ENCODE measurements at places on chromosomes 12 and 14.
A peak's percentile ranks its signal among the peaks of the same experiment; 100 is the strongest.

DNA sequence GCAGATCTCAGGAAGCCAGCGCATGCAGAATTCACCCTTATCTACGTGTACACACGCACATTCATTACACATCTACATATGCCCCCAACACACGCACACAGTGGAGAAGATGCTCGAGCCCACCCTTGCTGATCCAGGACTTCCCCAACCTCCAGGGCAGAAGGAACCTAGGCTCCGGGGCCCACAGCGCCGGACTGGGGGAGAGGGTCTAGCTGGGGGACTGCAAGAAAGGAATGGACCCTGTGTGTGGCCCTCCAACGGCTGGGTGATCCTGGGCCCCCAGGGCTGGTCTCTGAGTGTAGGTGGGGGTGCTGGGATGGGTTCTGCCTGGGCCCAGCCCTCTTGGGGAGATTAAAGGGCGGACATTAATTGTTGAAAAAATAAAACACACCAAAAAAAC, 128.1 kb upstream of the C14orf180 start:
- DNase-seq: no peak

GRCh38 chr14:72024043-72024407, 91.8 kb downstream of the RGS6 start:
- DNase-seq: peak; percentile 71

DNA sequence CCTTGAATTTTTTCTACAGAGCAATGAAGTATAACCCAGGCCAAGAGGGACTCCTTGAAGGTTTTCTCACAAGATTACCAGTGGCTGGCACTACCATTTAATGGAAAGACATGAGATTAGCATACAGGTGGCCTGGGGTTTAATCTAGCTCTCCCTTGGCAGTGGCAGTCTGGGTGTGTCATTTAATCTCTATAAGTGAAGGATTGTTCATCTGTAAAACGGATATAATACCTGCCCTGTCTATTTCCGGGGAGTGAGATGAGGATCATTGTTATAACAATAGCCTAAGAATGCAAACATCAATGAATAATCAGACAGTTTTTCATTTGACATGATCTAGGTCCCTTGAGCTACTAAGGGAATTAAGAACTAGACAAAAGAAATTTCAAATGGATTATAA, 168.7 kb upstream of the CPNE8 start:
- no peak for DNase-seq

DNA sequence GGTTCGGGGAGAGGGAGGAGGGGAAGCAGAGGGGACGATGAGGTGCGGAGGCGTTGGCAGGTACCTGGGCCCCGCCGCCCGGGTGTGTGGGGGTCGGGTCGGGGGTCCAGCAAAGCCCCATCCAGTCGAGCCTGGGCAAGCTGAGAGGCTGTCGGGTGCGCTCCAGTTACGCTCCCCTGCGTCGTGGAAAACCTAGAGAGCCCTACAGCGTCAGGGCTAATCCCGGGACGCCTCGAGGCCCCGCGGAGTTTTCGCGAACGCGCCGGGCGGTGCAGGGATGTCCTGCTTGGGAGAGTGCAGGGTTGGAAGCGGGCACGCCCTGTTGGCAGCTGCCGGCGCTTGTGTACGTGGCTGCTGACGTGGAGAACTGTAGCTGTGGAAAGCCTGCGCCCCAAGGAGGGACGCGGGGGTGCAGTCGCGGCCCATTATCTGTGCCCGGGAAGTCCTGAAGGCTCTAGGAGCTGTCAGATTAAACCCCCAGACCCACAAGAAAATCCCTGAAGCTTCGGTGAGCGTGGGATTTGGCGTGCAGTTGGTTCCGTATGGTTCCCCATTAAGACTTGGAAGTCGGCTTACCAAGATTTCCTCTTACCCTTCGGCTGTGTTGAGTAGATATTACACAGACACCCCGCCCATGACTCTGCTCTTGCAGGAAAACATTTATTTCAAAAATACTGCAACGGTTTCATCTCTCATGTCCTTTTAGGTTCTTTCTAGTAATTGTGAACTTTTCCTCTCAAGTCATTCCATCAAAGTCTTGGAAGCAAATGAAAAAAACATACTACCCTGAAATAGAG, 11.3 kb upstream of the SLC38A2 start:
- DNase-seq: peak; percentile 92

GRCh38 chr12:48379794-48380193, 29.1 kb upstream of the ZNF641 start:
- no peak for DNase-seq

DNA sequence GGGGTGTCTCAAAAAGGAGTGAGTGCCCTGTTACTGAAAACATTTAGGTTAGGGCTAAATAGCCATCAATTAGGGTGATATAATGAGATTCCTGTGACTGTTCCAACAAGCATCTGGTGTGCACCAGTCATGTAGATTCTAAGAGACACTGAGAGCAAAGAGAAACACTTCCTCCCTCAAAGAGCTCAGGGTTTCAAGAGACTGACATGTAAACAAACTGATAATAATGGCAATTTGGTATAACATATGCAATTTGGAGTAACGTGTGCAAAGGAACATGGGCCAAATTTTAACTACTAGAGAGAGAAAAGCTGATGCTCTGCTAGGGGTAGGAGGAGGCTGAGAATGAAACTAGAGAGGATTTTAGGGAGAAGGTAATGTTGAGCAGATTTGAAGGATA, 237.1 kb downstream of the BMP4 start:
- DNase-seq: no peak

GRCh38 chr12:91785655-91786498, 359.8 kb downstream of the BTG1 start:
- no peak for DNase-seq

DNA sequence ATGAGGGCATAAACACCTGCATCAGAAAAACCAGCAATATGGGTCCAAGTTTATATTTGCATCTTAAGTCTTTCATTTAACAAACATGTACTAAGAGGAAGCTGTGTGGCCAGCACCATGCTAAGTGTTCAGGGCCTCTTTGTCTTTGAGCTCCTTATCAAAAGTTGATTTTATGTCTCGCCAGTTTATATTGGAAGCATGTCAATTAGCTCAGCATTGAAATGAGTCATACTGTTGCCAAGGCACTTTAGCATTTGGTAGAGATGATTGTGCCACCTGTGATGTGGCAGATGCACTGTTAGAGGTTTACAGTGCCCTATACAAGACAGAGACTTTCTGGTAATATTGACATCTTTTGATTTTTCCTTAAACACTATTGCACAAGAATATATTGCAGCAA, 68.5 kb downstream of the BHLHE41 start:
- peak; percentile 39 for DNase-seq

DNA sequence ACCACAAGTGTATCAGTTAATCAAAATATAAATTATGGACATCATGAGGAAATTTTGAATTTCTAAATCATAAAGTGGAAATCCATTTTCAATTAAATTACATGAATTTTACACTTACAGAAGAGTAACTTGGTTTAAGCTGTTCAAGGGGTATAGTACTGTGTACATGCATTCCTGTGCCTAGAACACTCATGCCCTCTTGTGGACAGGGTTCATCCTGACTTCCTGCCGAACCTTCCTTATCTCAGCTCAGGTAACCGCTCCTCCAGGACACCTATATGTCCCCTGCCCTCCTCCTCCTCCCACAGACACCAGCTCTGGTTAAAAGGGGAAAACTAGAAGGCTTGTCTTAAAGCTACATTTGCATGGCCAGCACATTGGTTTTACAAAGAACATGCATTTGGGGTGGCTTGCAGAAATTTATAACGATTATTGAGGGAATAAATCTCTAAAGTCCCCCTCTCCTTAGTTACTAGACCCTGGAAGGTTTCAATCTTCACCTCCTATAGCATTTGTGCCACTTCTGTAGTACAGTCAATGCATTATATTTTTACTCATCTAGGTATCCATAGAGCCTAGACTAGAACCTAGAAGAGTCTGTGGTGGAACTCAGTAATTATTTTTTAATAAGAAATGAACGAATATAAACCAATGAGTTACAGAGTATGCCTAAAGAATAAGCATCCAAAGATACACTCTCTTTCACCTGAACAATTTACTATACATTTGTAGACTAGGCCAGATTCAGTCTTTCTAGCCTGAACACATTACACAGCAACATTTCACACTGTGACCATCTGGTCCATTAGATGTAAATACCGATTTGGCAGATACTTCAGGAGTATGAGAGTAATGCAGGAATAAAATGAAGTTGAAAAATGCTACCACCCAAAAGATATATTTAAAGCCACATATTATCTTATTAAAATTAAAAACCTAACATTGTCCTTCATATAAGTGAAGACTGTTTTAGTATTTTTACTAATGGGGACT, 345.6 kb downstream of the PAWR start:
- peak; percentile 69 for DNase-seq

- peak; percentile 55 for DNase-seq
Measured at GRCh38 chr14:23160924-23161522, 22.4 kb downstream of the SLC7A8 start.

DNA sequence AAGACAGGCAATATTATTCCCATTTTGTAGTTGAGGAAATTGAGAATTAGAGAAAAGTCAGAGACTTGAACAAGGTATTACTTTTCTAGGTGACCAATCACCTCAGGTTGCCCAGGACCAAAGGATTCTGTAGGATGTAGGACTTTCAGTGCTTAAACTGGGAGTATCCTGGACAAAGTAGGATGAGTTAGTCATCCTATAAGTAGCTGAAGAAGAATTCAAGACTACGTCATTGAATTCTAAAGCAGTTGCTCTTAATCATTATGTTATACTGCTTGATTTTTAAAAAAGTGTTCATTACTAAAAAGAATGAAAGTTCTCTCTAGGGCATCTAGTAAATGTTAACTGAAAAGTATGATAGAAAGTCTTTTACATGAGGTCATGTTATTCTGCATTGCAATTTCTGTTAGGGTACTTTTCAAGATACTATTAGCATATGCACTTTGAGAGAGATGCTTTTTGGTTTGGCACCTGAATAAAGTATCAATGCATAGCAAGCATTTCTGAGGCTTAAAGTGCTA, 101.7 kb downstream of the RTN1 start:
- peak; percentile 78 for DNase-seq

DNA sequence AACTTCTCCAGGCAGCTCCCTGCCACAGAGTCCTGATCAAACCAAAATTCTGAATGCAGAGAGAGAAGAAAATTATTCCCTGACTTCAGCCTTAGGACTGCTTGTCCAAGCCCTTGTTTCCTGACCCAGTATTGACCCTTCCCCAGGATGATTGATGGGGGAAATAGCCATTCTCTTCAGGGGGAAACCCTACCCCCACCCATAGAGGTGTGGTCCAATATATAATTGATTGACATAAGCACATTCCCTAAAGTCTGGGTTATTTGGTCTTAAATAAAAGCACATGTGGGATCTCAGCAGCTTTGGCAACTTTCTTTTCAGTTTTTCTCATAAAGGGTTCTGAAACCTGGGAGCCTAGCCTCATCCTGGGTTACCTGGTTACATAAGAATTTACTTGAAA, 201.2 kb upstream of the DDHD1 start:
- no peak for DNase-seq

DNA sequence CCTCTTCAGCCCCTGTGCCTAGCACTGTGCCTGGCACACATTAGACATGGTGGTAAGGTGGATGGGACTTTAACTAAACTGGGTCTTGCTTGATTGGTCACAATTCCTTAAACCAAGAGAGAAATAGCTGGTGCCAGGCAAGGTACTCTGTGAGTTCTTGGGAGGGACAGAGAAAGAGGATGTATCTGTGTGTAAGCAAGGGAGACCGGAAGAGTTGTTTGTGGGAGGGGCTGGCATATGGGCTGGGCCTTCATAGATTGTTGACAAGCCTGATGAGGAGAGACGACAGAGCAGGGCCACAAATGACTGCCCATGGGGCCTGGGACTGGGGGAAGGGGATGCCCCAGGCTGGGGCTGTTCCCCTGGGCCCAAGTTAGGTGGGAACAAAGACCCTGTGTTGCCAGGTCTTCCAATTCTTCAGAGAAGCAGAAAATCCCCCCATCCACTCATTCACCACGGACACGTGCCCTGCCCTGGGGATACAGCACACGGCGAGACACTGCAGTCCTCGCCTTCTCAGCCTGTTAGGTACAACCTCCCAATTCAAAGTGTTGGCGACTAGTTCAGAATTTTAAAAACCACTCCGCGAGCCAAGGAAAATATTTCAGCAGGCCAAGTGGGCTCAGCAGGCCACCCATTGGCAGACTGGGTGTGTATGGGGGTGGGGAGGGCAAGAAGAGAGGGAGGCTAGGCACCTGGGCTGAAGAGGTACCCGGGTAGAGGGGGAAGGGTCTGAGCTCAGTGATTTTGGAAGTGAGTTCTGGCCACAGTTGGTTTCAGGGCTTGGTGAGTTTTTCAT, 11.4 kb upstream of the CYP46A1 start:
- DNase-seq: no peak

GRCh38 chr12:109715310-109716091, 1.9 kb downstream of the FAM222A start:
- DNase-seq: no peak

GRCh38 chr12:51871126-51871525, 16.8 kb upstream of the ANKRD33 start:
- DNase-seq: no peak

DNA sequence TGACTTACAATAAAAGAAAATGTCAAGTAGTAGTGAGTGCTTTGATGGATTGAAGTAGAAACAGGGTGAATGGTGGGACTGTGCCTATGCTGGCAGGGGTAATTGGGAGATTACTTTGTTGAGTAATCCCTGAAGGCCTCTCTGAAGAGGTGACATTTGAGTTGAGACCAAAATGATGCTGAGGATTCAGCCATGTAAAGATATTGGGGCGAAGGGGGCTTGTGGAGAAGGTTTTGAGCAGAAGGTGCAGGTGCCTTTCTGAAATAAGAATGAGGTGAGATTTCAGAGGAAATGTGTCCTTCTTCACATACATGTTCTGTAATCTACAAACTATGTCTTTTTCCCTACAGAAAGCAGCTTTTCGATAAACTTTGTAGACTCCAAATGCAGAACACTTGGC, 8.0 kb downstream of the GNG2 start:
- DNase-seq: no peak

DNA sequence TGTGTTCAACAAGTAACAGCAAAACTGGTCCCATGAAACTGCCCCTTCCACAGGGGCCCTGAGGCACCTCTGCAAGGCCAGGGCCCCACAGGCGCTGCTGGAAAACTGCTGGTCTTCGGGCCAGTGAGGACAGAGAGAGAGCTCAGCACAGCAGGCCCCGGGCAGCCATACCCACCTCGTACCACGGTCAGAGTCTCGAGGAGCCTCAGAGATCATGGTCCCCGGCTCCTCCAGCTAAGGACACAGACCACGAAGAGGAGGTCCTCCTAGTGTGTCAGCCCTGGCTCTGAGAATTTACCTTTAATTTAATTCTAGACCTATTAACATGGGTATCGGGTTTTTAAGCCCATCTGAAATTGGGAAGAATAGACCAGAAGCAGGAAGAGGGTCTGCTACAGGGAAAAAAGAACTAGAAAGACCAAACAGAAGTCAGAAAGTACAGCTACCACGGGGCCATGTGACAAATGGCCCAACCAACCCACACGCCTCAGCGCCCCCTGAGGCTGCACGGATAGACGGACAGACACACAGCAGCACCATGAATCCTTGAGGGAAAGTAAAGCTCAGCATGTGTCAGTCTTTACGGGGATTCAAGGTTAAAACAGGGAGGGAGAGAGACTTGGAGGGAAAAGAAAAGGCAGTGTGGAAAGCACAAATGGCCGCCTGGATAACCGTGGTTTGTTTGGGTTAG, 22.9 kb downstream of the ANKRD9 start:
- no peak for DNase-seq

- no peak for DNase-seq
Measured at GRCh38 chr12:94677778-94678177, 27.4 kb upstream of the TMCC3 start.

Data from ELR (cell line).